Type B pancreatic cell (in vitro differentiated cells): ENCODE measurements at places on chromosomes 16 and 17.

DNA sequence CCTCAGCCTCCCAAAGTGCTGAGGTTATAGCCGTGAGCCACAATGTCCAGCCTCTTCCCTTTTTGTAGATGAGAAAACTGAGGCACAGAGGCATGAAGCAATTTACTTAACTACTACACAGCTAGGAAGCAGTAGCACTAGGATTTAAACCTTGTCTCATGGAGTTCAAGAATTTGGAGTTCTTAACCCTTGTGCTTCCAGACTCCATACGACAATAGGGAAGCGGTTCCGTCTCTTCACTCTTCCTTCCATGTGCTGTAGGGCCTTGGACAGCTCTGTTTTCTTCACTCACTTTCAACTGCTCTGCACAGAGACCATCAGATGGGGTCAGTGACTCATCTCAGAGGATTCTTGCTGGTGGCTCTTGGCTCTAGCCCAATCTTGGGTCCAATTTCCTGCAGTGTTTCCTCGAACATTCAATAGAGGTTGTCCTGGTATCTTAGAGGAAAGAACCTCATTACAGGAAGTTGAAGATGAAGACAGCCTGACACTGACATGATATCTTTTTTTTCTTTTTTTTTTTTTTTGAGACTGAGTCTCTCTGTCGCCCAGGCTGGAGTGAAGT lies 19.3 kb downstream of the ITGAL start:
- DNase-seq, result no peak

DNA sequence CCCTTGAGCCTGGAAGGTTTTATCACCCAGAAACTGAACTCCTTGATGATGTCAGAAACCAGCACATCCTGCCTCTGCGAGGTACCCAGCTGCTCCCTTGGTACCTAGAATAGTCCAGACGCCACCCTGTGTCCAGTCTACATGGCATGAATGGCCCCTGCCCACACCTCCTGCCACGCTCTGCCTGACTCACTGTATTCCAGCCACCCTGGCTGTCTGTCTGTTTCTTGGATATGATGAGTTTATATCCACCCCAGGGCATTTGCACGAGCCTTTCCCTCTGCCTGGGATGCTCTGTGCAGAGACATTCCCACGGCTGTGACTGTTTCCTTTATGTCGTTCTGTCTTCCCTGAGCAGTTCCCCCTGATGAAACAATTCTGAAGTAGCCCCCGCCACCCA lies 68.7 kb downstream of the CRISPLD2 start:
- DNase-seq, result no peak

- DNase-seq, result no peak
Observed at GRCh38 chr16:53529513-53529912, 26.5 kb upstream of the AKTIP start.

- DNase-seq, result no peak
Observed at GRCh38 chr16:80027007-80027965, 426.7 kb upstream of the MAF start.

DNA sequence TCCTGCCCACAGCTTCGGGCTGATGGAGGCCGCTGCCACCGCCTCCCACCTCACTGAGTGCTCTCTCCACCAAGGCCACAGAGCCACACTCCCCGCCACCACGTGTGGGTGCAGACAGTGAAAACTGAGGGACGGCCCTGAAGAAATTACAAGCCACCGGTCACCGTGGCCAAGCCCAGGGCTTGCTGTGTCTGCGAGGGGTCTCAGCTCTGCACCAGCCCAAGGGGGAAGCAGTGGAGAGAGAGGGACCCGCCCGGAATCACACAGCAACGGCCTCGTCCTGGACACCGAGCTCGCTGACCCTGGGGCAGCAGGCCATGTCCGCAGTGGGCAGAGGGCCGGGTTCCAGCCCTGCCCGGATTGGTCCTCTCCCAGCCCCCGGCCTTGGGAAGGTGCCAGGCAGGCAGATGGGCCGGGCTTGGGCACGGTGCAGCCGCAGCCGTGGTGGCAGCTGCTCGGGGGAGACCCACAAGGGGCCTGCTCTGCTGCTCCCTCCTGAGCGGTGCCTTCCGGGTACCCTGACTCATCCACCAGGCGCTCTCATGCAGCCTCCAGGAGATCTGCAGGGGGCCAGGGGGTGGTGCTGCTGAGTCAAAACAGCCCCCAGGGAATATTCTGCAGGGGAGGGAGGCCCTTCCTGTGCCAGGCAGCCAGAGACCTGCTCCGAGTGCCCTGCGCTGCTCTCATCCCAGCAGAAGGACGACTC lies 52.0 kb downstream of the CBFA2T3 start:
- DNase-seq, result no peak

- DNase-seq, result no peak
Observed at GRCh38 chr16:82623241-82623640, 3.5 kb upstream of the CDH13 start.

GRCh38 chr16:49378238-49378637 lies 4.6 kb downstream of the C16orf78 start:
- DNase-seq, result no peak

- DNase-seq, result no peak
Observed at GRCh38 chr17:77745702-77746101, 212.8 kb upstream of the TNRC6C start.
